Fibroblast of skin of left biceps (primary cell): ENCODE measurements at places on chromosomes 2 and 18.

DNA sequence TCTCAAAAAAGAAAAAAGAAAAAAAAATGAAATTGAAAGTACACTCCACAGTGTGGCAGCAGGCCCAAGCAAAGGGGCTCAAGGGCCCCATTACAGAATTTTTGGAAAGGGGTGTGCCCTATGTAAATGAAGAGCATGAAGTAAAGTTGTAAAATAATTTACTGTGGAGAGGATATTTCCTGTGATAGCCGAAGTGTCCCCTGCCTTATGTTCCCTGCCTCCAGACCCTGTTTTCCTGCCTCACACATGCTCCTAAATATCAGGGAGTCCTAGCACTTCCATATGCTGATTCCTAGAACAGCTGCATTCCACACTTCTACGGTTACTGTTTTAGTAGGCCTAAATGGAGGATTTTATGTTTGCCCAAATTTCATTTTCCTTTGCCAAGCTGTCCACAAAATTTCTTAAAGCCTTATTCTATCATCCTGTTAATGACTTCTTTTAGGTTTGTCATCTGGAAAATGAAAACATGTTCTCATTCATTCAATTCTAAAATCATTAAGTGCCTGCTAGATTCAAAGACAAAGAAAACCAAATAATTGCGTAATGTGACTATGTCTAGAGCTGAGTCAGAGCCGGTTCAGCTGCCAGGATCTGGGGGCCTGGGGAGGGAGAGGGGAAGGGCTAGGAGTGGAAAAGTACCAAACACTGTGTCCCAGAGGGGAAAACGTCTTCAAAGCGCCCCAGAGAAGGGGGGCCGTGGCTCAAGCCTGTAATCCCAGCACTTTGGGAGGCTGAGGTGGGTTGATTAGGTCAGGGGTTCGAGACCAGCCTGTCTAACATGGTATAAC, 25.9 kb upstream of the IMPA2 start:
- DNase-seq, result peak; percentile 83

DNA sequence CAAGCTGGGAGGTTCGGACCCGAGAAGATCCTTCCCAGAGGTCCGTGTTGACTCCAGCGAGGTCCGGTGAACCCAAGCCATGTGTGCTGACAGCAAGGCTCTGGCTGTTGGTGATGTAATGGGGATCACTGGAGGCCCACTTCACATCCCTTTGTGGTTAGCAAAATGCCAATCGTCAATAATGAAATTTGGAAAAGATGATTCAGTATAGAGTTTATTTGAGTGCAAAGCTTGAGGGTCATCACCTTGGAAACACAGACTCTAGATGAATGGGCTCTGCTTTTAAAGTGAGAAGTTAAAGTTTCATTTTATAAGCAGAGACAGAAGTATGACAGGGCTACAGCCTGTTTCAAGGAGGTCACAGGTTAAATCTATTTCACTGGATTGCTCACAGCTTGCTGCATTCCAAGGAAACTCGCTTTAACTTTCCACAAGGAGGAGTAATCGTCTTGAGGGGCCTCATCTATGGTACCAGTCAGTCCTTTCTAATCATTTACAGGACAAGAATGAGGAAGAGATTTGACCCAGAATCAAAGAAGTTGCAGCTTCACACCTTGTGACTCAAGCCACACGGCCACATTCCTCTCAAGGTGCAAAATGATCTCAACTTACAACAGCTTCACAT, 140.5 kb downstream of the TPO start:
- peak; percentile 39 for DNase-seq

DNA sequence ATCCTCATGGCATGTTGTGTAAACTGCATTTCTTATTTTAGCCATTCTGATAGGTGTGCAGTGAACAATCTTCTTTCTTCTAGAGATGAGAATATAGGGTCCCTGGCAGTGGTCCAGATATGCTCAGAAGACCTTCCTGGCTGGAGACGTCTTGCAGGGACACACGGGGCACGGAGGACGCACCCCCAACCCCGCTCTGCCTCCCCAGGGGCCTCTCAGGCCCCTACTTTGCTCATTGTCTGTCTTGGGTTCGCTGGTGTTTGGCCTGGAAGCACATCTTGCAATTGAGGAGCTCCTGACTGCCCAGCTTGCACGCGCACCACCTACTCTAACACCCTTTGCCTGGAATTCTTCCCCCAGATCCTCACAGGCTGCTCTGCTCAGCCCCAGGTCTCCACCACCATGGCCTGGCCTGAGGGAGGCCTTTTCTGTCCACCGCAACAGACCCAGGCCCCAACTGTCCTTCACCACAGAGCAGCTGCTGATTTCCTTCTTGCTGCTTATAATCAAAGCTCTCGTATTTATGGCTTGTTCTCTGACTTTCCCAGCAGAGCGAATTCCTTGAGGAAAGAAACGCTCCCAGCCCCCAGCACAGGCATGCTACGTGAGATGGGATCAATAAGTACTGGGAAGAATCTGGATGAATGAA, 295.9 kb upstream of the HDAC4 start:
- DNase-seq, result no peak

DNA sequence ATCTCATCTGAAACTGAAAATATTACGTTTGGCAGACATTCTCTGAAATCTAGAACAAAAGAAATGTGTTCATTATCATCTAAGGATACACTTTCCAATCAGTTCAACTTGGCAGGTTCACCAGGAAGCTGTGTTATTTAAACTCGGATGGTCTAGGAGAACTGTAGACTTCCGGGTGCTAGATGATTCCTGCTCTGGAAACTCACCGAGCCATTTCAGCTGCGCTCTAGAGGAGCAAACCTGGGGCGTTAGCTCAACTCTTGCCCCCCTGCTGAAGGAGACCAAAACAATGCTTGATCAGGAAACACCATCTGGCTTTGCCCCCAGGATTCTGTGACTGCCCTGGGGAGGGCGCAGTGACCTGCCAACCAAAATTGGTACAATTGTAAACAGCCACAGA, 22.9 kb downstream of the MLPH start:
- DNase-seq, result no peak

- no peak for DNase-seq
Observed at GRCh38 chr2:18600255-18600613, 10.9 kb upstream of the NT5C1B start.

- DNase-seq, result no peak
Observed at GRCh38 chr2:232542715-232543467, 3.4 kb downstream of the CHRNG start.

- DNase-seq, result no peak
Observed at GRCh38 chr18:45023519-45023918, 342.8 kb downstream of the SETBP1 start.

DNA sequence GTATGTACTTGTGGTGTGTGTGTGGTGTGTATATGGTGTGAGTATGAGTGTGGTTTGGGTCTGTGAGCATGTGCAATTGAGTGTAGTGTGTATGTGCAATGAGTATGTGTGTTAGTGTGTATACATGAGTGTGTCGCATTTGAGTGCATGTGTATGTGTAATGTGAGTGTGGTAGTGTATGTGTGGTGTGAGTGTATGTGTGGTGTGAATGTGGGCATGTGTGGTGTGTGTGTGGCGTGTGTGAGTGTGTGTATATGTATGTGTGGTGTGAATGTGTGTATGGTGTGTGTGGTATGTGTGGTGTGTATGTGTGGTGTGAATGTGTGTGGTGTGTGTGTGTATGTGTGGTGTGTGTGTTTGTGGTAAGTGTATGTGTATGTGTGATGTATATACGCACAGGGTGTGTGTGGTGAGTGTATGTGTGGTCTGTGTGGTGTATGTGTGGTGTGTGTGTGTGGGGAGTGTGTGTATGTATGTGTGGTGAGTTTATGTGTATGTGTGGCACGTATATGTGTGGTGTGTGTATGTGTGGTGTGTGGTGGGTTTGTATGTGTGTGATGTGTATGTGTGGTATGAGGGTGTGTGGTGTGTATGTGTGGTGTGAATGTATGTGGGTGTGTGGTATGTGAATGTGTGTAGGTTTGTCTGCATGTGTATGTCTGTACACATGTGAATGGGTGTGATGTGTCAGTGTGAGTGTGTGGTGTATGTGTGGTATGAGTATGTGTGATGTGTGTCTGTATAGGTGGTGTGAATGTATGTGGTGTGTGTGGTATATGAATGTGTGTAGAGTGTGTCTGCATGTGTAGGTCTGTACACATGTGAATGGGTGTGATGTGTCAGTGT, 123.4 kb downstream of the DOCK10 start:
- no peak for DNase-seq

DNA sequence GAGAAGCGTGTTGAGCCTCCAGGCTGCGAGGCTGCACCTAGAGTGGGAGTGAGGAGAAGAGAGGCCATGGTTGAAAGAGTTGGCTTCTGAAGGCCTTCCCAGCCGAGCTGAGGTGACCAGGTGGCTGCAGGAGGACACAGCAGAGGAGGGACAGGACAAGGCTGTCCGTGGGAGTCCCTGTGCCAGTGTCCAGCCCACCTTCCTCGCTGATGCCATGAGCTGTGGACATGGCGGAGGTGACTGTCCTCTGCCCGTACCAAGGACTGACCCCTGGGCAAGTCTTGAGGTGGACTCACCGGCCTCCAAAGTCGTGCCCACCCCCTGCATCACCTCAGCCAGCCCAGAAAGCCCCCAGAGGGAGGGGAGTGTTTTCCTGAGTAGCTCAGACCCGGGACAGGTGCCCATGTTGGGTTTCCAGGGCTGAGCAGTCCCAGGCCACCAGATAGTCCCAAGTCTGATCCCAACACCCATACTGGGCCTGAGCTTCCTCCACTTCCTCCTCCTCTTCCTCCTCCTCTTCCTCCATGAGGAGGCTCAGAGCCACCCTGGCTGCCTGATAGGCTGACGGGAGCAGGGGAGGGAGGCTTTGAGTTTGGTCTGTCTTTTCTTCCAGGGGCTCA, 43.0 kb upstream of the FOSL2 start:
- DNase-seq, result no peak

DNA sequence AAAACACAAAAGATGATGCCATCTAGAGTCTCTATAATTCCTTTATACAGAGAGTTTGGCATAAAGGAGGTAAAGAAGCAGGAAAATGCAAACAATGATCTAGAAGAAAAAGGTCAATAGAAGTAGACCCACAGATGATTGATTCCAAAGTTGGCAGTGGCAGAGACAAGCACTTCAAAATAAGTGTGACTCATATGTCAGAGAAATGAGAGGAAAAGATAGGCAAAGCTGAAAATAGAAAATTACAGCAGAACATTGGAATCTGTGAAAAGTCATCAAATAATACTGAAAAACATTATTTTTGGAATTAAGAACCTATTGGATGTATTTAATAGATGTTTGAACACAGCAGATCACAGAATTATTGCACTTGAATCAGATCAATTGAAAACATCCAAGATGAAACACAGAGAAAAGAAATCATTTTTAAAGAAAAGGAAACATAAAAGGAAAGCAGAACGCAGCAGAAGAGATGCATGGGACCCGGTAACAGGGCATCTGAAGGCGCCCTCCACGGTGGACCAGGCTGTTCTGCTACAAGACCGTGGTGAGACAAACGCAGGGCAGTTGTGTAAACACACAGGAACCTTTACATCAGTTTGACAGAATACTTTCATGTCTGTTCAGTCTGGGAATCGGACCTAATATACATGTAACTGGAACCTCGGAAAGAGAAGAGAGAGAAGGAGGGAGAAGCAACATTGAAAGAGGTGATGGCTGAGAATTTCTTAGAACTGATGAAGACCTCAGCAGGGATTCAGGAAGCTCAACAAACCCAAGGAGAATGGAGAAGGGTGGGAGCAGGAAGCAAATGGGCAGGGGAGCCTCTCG, 74.6 kb upstream of the GPC1 start:
- DNase-seq, result no peak

DNA sequence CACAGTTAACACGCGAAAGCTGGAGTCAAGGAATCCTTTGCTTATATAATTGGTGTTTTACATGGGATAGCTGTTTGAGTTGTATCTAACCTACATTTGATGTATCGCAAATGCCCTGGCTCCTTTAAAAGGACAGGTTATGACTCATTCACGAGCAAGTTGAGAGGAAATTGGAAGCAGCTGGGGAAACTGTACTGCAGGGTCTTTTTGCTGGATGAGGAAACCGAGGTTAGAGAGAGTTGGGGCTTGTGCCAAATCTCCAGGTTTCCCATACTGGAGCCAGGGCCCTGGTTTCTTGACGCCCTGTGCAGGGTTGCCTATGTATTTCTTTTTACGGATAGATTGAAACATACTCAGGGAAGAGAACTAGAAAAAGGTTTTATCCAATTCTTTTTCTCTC, 60.0 kb upstream of the SPTBN1 start:
- DNase-seq, result peak; percentile 70

- DNase-seq, result peak; percentile 14
Observed at GRCh38 chr2:5520463-5520972, 171.7 kb upstream of the SOX11 start.

GRCh38 chr18:79523736-79524180, 128.0 kb downstream of the NFATC1 start:
- DNase-seq, result no peak

DNA sequence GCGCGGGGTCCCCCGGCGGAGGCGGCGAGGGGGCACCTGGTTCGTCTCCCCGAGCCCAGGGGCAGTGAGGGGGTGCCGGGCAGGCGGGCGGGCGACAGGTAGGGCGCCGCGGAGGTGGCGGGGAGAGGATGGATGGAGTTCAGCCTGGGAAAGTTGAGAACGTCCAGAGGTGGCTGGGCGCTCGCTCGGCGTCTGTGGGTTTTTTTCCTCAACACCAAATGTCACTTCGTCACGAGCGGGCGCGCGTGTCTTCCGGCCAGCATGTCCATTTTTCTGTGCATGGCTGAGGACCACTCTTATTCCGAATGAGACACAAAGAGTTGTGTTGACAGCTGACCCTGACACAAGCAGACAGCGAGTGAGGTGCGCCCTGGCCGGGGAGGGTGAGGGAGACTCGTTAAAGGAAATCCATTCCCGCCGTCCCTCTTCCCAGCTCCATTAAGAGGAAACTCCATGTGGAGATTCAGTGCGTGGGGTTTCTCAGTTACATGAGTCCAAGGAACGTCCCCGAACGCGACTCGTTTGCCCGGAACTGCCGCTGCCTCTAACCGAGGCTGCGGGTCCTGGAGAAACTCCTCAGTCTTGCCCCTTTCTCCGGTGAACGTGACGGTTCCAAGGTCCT, 859 bp downstream of the GREB1L start:
- DNase-seq, result no peak

GRCh38 chr2:51995293-51995692, 963.4 kb upstream of the NRXN1 start:
- DNase-seq, result peak; percentile 91

DNA sequence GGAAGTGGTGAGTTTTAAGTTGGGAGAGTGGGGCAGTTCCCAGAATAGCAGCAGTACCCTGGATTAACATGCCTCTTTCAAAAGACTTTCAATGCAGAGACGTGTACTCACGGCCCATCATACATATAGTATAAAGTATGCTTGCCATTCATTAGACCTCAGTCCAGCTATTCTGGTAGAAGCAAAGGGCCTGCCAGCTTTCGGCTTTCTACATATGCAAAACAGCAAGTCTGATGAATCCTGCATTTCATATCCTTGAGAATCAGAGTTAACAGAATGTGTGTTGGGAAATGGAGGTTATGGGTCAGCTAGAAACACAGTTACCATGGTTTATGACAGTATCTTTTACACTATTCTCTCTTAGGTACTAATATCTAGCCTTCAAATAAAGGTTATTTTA, 27.5 kb downstream of the SATB2 start:
- DNase-seq, result no peak
